ENCODE measurements at places on chromosomes 3 and 15.
A peak's percentile ranks its signal among the peaks of the same experiment; 100 is the strongest.

DNA sequence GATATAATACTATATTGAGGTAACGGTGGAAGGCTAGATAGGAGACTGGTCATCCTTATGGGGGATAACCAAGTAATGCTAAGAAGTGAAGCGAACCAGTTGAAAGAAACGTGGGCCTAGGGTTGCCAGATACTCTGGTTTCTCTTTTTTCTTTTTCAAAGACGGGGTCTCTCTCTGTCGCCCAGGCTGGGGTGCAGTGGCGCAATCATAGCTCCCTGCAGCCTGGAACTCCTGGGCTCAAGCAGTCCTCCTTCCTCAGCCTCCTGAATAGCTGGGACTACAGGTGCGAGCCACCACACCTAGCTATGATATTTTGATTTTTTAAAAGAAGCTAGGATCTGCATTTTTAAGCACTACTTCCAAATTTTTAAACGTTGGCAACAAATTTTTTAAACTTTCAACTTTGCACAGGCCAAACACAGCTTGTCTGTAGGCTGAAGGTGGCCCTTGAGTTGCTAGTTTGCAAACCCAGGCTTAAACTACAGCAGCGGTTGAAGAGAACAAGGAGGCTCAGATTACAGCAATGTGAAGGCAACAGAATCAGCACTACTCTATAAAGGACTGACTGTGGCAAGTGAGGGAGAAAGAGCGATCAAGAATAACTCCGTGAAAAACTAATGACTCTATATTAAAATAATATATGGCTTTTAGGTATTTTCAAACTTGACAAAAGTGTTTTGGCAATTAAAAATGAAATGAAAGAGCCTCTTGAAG is 1.2 kb upstream of the RUBCN start:
- no peak for DNase-seq

DNA sequence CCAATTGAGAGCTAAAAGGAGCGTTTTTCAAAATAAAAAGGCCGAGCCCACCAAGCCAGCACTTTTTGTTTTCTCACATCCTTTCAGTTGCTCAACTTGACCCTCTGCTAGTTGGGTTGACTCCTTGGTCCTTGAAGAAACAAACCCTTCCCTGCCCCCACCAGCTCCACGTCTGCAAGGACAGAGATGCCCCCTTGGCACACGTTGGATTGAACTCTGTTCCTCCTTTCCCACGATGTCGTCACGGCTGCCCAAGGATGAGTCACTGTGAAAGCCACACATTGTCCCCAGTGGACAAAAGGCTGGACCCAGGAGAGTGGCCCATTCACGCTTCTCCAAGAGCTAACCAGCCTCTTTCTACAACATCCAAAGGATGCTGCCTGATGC is 43.0 kb upstream of the SPATA12 start:
- no peak for DNase-seq

- no peak for DNase-seq
Measured at GRCh38 chr3:85342915-85343314, 384.1 kb downstream of the CADM2 start.

- no peak for DNase-seq
Measured at GRCh38 chr15:99994849-99995248, 261.6 kb upstream of the LYSMD4 start.

DNA sequence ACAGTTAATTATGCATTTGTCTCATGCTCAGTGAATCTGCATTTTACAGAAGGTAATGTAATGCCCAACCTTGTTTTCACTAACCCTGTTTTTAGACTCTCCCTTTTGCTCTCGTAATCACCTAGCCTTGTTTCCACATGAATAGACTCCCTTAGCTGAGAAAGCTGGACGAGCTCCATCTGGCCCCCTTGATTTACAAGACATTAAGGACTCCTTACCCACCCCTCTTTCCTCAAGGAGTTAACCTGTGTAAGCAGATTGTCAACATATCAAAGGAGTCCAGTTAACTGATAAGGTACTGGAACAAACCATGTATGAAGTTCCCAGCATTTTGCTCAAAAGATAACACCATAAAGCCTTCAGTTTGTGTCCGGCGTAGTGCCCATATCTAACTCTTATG is 99.6 kb downstream of the VPS8 start:
- DNase-seq: no peak

GRCh38 chr3:126025116-126025729 is 56.2 kb downstream of the ROPN1B start:
- no peak for DNase-seq

DNA sequence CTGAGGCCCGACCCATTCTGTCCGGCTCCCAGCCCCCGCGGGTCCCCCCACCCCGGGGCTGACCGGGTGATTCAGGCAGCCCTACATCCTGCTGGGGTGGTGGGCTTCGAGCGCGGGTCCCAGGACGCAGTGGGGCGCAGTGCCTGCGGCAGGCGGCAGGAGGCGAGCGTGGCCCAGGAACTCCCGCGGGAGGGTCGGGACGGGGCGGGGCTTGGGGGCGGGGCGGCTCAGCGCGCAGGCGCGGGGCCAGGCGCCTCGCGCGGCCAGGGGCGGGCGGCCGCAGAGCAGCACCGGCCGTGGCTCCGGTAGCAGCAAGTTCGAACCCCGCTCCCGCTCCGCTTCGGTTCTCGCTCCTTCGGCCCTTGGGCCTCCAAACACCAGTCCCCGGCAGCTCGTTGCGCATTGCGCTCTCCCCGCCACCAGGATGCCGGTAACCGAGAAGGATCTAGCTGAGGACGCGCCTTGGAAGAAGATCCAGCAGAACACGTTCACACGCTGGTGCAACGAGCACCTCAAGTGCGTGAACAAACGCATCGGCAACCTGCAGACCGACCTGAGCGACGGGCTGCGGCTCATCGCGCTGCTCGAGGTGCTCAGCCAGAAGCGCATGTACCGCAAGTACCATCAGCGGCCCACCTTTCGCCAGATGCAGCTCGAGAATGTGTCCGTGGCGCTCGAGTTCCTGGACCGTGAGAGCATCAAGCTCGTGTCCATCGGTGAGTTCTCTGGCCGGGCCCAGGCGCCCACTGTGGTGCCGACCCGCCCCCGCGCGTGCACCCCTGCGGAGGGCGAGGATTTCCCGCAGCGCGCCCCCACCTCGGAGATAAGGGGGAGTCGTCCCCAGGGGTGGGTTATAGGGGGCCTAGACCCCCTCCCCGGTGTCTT is at the start of gene FLNB:
TSS of gene FLNB (plus strand) at position 282 of the 885 bp plus-strand sequence. CDS start at position 425, 143 bp downstream.
- peak; percentile 81 for DNase-seq

- peak; percentile 75 for DNase-seq
Measured at GRCh38 chr3:111616417-111617105, 21.4 kb upstream of the ZBED2 start.

DNA sequence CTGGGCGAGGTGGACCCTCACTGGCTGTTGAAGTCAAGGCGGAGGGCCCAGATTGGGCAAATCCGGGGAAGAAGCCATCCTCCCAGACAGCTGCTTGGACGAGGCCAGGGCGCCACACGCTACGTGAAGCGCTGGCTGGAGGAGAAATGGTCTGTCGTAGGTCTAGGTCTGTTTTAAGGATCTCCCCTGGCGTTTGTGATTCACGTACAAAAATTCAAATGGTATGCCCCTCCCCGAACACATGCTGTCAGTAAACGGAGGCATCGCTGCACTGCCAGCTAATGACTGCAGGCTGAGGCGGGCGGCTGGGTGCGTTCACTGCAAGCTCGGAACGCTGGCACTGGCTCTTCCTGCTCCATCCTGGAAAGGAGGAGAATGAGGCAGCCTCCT is 69.9 kb downstream of the EPHB3 start:
- DNase-seq: no peak

- DNase-seq: no peak
Measured at GRCh38 chr15:69391046-69391757, 22.9 kb upstream of the KIF23 start.

- no peak for DNase-seq
Measured at GRCh38 chr3:46102780-46103130, 75.5 kb upstream of the XCR1 start.

GRCh38 chr3:142180761-142181362 is 31.5 kb upstream of the TFDP2 start:
- DNase-seq: peak; percentile 27

DNA sequence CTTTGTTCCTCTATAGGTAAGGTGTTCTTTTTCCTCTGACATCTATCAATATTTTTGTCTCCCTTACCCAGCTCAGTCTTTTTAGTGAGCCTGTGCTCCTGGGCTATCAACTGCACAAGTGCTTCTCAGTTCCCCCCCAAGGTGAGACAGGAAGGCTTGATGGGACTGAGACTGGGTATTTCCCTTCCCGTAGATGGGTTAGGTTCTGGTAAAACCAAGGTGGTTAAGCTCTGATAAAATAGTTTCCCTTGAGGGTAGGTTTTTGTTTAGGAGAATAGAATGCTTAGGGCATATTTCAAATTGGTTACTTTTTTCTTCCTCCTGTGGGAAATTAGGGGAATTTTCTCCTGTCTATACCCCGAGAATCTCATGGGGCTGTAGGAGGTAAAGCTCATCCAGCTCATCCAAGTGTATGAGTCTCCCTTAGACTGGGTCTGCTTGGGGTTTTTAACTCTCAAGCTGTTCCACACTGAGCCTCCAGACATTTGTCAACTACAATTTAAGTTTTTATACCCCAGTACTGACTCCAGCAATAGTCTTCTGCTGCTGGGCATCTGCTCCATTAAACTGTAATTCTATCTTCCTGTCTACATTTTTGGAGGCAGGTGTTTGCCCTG is 44.9 kb downstream of the OXSR1 start:
- no peak for DNase-seq

GRCh38 chr3:53170325-53171063 is 9.5 kb downstream of the PRKCD start:
- peak; percentile 30 for DNase-seq

DNA sequence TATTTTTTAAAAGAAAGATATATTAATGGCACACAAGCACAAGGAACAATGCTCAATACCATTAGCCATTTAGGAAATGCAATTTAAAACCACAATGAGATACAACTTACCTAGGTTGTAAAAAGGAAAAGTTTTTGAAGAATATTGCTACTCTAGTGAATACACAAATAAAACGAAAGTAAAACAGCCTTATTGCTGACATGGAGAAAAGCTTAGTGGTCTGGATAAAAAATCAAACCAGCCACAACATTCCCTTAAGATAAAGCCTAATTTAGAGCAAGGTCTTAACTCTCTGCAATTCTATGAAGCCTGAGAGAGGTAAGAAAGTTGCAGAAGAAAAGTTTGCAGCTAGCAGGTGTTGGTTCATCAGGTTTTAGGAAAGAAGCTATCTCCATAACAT is 892.7 kb upstream of the ALCAM start:
- DNase-seq: no peak

- no peak for DNase-seq
Measured at GRCh38 chr3:44963571-44964325, 12.2 kb downstream of the ZDHHC3 start.

DNA sequence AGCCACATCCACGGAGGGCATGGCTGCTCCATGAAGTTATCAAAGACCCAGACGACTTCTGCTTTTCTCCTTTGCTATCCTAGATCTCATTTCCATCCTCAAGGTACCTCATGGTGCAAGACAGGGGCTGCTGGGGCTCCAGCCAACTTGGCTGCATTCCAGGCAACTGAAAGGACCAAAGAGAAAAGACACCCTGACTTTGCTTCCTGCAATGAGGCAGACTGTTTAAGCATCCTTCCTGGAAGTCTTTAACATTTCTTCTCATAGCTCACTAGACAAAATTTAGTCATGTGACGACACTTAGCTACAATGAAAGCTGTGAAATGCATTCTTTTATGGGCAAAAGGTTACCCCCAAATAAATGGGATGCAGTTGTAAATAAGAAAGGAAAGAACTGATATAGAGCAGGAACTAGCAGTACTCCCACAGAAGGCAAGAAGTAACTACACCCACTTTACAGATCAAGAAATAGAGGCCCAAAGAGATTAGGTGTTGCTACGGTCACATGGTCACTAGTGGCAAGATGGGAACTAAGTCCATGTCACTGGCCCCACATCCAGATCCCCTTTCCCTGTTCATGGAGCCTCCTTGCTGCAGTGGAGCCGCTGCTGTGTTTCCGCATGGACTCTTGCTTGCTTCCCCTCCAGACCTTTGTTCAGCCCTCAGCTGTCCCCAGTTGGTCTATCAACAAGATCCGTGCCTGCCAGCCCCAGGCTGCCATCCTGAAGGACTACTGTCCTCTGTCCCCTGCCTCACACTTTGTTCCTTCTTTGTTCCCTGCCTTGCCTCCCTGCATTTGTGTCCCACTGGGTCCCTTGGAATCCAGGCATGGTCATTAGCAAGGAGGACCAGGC is 107.0 kb downstream of the XXYLT1 start:
- no peak for DNase-seq

DNA sequence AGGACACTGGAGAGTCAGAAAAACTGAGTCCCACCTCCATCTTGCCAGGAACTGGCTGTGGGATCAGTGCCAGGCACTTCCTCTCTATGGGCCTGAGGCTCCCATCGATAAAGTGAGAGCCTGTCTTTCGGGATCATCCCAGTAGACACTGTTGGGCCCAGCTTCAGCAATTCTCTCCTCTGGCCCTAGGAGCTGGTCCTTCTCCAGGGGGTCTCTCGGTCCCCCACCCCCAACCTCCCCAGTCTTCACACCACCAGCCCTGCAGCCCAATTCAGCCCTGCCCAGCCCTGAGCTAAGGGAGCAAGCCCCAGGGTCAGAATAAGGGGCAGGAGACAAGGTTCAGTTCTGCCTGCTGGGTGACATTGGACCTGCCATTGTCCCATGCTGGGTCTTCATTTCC is 4.5 kb upstream of the LCTL start:
- no peak for DNase-seq

GRCh38 chr3:14403619-14404155 is 1.3 kb downstream of the SLC6A6 start:
- DNase-seq: no peak

GRCh38 chr3:159245871-159246270 is 444.0 kb downstream of the MFSD1 start:
- DNase-seq: no peak

DNA sequence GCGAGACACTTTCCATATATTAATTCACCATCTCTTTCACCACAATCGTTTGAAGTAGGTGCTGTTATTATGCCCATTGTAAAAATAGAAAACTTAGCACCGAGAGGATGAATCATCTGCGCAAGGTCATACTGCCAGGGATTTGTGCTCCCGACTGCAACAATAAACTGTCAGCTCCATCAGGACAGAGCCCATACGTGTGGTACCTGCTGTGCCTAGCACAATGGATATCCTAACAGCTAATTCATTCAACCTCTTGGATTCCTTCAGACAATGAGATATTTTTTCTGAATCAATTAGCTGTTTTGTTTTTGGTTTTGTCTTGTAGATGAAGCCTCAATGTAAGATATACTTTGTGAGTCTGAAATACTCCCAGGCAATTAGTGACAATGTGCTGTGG is 32.3 kb upstream of the PROK2 start:
- no peak for DNase-seq

DNA sequence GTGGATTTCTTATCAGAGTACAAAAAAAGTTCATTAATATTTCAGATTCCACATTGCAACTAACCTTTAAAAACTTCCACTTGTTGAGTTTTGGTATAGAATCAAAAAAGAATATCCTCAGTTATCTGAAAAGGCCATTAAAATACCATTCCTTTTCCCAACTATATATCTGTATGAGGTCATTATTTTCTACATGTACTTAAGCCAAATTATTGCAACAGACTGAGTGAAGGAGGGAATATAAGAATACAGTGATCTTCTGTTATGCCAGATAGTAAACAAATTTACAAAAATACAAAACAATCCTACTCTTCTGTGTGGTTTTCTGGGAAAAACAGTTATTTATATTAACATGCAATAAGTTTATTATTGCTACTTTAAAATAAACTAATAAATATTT is 5.7 kb upstream of the GANC start:
- no peak for DNase-seq

- DNase-seq: no peak
Measured at GRCh38 chr3:18440066-18440722, 15.1 kb upstream of the SATB1 start.

- no peak for DNase-seq
Measured at GRCh38 chr3:111080413-111080812, 8.8 kb downstream of the NECTIN3 start.

- DNase-seq: peak; percentile 33
Measured at GRCh38 chr15:66698318-66698961, 3.6 kb upstream of the SMAD6 start.

All from activated CD4-positive, alpha-beta T cell treated with anti-CD3 and anti-CD28 coated beads, Interleukin-2, amount 50 U/mL, for 48 hours (primary cell).